ENCODE measurements at places on chromosomes 2 and 18. TPM values are rescaled to one million over a fixed set of nuclear protein-coding genes. Genes with fewer than 3 reads are reported as not detected.

Gene HOXD8
- not detected for polyA plus RNA-seq

DNA sequence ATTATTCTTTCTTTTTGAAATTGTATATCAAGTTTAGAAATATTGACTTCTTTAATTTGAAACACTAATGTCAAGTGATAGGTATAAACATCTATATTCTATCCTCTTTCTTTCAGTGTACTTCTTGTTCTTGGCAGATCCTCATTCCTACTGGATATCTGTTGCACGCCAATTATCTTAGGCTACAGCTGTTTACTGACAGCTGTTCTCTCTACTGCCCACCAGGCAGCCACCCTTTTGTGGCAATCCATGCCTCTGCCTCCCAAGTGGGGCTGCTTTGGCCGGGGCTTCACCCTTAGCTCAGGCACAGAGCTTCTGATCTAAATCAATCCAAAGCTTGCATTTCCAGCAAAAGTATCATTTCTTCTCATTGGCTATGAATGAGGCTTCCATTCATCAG, 50.6 kb upstream of the ITSN2 start:
- DNase-seq: no peak

DNA sequence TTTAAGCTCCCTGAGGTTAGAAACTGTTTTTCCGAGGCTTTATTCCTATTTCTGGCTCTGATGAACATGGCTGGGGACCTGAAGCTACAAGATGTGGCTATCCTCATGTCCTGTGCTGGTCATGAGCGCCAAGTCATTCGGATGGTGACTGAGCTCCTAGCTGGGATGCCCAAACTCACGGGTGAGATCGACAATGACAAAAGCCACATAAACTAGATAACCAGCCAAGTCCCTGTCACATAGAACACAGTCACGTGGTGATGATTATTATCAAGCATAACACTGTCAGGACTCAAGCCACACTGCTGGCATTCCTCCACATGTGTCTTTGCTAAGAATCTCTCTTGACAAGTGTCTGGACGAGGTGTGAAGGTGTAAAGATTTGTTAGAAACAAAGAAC, 274.9 kb downstream of the CLIP4 start:
- DNase-seq: no peak

DNA sequence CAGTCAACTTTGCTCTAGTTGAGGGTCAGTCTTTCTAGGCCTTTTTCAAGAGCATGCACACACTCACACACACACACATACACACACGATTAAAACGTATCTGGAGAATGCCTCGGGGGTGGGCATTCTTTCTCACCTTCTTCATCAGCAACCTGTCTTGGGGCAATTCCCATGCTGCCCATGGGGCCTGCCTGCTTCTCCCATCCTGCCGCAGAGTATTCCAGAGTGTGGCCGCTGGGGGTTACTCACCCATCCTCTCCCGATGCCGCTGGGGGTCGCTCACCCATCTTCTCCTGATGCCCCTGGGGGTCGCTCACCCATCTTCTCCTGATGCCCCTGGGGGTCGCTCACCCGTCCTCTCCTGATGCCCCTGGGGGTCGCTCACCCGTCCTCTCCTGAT, 10.8 kb upstream of the ALLC start:
- DNase-seq: no peak

DNA sequence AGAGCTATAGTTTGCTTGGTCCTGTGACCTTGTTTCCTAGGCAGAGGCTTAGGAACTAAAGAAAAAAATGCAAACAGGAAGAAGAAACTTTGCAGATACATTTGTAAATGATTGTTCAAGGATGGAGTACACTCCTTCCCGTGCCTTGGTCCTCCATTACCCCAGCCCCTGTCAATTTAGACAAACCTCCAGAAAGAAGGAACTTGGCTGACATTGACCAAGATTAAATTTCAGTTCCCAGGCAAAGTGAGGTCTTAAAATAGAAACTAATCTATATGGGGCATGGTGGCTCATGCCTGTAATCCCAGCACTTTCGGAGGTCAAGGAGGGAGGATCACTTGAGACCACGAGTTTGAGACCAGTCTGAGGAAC, 179.9 kb upstream of the FN1 start:
- no peak for DNase-seq

DNA sequence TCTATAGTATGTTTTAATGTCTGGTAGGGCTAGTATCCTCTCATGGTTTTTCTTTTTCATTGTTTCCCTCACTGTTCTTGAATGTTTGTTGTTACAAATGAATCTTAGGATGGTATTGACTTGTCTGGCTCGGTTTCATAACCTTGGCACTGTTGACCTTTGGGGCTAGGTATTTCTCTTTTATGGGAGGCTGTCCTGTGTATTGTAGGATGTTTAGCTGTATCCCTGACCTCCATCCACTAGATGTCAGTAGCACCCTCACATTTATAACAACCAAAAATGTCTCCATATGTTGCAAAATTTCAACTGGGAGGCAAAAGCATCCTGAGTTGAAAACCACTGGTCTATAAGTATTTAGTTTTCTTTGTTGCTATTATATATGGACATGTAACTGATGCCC, 7.0 kb upstream of the AOX1 start:
- DNase-seq: no peak

DNA sequence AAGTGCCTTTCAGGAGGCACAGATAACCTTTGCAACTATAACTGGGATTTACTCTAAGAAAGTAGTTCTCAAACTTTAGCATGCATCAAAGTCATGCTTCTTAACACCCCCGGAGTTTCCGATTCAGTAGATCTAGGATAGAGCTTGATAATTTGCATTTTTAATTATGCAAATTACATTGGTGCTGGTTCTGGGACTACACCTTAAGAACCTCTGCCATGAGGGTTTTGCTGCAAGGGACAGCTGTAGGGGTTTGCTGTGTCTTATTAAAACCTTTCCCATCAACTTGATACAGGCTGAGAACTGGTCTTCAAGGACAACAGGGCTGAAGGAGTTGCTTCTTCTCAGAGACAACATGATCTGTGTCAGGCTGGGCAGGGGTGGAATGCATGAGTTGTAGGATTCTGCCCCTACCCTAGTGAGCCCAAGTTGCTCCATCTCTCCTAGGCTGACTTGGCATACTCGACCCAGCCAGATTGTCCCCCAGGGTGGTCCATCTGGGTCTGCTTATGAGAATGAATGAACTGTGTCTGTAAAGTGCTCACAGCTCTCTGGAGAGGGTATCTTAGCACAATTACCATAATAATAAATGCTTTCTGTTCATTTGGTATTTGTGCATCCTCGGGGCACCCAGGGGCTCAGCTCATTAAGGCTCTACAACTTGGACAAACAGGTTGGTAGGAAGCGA, 232.7 kb downstream of the CLIP4 start:
- DNase-seq: no peak

DNA sequence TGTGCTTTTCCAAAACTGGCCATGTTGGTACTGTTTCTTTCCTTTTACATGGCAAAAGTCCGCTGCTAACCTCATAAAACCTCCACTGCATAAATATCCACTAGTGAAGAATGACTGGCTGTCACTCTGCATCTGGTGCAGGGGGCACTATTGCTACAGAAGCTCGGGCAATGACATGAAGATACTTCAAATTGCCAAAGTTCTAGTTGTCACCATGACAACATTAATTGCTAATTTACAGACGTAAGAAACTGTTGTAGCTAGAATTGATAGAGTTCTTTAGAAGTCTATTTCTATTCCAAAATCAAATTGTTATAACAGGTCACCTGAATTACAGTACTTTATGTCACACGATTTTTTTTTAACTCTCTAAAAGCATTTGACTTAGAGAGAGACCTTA, 845 bp downstream of the CFAP210 start:
- no peak for DNase-seq

DNA sequence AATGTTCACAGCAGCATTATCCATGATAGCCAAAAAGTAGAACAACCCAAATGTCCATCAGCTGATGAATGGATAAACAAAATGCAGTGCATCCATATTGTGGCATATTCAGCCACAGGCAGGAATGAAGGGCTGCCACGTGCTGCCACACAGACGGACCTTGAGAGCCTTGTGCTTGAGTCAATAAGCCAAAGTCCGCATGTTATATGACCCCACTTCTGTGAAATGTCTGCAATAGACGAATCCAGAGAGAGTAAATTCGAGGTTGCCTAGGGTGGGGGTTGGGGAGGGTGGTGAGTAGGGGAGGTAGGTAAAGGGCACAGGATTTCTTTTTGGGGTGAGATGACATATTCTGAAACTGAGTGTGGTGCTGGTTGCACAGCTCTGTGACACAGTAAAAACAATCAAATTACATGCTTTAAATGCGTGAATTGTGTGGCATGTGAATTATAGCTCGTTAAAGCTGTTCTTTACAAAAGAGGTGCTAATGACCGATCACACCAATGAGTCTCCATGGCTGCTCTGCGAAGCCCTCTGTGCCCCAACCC, 38.9 kb upstream of the LDLRAD4 start:
- DNase-seq: no peak

DNA sequence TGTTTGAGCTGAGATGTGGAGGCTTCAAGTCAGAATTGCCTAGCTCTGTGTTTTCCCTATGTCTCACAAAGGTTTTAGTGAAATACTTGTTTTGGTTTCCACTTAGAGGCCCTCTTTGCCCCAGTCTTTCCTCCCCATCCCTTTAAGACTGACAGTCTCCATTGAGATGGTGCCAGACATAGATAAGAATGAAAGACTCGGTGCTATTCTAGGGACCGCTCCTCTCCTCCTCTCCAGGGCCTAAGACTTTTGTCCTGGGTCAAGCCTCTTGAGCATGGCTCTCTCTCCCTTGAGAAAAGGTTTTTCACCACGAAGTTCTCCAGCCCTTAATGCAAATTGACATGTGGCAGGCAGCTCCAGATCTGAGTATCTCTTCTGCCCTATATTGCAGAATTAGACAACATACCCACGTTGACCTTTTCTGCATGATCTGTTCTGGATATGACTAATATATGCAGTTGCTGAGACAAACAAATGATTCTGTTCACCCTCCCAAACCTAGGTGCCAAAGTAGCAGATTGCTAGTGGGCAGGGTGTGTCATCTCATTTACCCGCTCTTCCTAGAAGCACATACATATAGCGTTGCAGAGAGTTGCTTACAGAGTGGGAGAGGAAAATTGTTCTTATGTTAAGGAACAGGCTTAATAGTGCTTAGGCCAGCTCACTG, 47.5 kb upstream of the ACSL3 start:
- DNase-seq: no peak

GRCh38 chr2:238848691-238848975, 748 bp downstream of the TWIST2 start:
- no peak for DNase-seq

Gene GLB1L
- 9.6 TPM for polyA plus RNA-seq

DNA sequence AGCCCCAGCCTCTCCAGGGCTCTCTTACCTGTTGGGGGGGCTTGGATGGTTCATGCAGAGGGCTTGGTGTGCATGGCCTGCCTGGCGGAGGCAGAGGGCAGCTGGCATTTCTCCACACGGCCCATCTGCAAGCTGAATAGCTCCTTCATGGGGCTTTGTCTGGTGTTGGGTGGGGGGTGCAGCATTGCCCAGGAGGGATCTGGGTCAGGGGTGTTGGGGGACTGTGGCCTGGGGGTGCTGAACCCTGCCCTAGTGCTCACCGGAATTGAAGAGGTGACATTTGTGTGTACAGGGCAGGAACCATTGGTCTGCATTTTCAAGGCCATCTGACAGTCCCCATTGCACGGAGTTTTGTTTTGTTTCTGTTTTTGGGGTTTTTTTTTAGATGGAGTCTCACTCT, 58.8 kb upstream of the HAAO start:
- DNase-seq: no peak

- no peak for DNase-seq
Measured at GRCh38 chr2:189425676-189426075, 15.6 kb upstream of the WDR75 start.

GRCh38 chr2:233852056-233852455, 2.3 kb downstream of the HJURP start:
- no peak for DNase-seq

DNA sequence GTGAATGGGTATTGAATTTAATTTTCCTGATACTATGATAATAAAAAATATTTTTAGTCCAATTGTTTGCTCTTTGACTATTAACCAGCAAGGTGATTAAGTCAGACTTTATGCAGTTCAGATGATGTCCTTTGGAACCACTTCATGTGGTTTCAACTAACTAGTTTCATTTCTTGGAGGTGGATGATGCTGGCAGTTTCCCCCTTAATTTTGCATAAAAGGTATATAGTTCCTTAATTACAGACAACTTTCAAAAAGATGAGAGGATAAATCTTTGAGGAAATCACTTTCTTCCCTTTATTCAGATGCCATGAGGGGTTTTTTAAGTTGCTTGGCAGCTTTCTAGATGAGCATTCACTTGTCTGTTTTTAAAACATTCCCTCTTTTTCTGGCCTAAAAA, 223.1 kb downstream of the PHLPP1 start:
- no peak for DNase-seq

GRCh38 chr2:190467575-190468083, 59.5 kb downstream of the MFSD6 start:
- DNase-seq: no peak

- no peak for DNase-seq
Measured at GRCh38 chr2:217535957-217536708, 466.7 kb downstream of the TNS1 start.

GRCh38 chr2:207635468-207636200, 10.4 kb upstream of the METTL21A start:
- DNase-seq: no peak

GRCh38 chr2:174608866-174609214, 11.2 kb upstream of the WIPF1 start:
- no peak for DNase-seq

DNA sequence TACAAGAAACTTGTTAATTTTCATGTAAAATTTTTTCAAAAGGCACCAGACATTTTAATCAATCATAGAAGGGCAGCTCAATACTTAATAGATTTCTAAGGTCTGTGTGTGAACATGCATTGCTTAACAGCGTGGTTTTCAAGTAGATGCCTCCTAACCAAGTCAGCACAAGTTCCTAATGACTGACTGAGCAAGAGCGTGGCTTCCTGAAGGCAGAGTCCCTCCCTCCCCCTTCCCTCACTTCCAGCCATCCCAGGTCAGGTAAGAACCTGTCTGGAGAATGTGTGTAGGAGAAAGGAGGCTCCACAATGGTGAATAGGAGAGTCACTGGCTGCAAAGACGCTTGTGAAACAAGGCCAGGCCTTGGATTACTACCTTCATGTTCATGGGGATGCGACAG, 33.5 kb upstream of the DAPL1 start:
- no peak for DNase-seq

- DNase-seq: no peak
Measured at GRCh38 chr2:118987886-118988285, 45.9 kb downstream of the MARCO start.

Gene ZC3H8
- 2.8 TPM for polyA plus RNA-seq

DNA sequence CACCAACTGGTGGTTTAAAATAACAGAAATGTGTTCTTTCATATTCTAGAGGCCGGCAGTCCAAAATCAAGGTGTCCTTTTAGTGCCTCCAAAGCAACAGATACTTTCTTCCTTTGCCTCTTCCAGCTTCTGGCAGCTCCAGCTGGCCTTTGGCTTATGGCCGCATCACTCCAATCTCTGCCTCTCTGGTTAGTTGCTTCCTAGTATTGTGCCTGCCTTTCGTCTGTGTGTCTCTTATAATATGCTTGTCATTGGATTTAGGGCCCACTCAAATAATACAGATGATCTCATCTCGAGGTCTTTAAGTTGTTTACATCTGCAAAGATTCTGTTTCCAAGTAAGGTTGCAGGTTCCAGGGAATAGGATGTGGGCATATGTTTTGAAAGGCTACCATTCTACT, 855.2 kb upstream of the ID2 start:
- DNase-seq: no peak

Measured in AG04450 (cell line).